COR-L47 (cell line): ENCODE measurements at places on chromosomes 3 and 15.

GRCh38 chr3:165748094-165748493 is 89.1 kb downstream of the BCHE start:
- DNase-seq, result no peak

- DNase-seq, result no peak
These were observed 30.9 kb upstream of the ZNF609 start for GRCh38 chr15:64429448-64429847.

DNA sequence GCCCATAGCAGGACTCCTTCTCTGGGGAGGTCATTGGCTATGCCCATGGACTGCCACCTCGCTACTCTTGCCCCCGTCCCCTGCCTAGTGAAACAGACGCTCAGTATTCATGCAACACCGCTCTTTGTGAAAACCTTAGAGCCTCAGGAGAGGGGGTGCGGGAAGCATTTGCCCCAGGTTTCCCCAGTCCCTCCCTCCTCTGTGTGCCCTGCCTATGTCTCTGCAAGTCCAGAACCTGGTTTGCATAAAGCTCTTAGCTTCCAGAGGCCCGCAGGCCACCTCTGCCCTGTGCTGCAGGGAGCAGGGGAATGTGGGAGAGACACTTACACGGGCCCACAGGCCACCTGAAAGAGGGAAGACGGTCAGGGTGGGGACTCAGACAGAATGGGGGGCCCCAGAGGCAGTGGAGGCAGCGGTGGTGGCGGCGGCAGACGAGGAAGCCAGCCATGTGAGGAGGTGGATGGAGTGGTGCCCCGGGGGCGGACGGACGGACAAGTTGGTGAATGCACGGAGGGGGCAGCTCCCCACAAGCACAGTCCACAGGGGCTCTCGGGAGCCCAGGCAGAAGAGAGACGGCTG is 33.8 kb upstream of the CTSH start:
- DNase-seq, result no peak

- DNase-seq, result peak; percentile 88
These were observed 163.3 kb downstream of the AKAP13 start for GRCh38 chr15:85543741-85544155.

DNA sequence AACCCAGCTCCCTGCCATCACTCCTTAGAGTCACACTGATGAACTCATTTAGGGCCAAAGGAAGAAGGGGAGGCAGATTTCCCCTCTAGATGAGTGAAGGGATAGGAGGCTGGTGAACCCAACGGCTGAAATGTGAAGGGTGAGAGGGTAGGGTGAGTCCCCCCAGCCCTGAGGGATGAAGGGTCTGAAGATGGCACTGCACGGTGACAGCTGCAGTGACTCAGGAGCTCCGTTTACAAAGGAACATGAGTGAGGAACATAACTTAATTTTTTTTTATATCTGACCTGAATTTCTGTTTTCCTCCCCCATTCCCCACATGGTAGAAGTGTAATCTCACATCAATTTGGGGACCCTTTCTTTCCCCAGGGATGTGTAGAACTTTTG is 14.0 kb downstream of the SNX33 start:
- no peak for DNase-seq

GRCh38 chr3:6791161-6791560 is 69.8 kb upstream of the GRM7 start:
- DNase-seq, result no peak

GRCh38 chr3:69330891-69331400 is 54.9 kb downstream of the FRMD4B start:
- no peak for DNase-seq
